ENCODE measurements at places on chromosomes 2 and 18.
A peak's percentile ranks its signal among the peaks of the same experiment; 100 is the strongest.

DNA sequence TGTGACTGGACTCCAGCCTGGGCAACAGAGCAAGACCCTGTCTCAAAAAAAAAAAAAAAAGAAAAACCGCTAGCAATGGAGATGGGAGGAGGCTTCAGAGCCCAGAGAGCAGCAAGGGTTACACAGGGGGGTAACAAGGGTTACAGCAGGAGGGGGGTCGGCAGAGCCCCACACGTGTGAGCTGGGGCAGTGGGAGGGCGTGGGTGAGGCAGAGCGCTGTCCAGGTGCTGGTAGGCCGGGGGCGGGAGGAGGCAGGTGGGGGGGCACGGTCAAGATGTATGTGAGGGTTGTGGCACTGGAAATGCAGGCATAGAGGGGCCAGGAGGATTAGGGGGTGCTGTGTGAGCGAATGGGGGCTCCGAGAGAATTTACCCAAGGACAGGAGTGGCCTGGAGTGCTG, 3.4 kb downstream of the MZT2B start:
- DNase-seq = no peak

DNA sequence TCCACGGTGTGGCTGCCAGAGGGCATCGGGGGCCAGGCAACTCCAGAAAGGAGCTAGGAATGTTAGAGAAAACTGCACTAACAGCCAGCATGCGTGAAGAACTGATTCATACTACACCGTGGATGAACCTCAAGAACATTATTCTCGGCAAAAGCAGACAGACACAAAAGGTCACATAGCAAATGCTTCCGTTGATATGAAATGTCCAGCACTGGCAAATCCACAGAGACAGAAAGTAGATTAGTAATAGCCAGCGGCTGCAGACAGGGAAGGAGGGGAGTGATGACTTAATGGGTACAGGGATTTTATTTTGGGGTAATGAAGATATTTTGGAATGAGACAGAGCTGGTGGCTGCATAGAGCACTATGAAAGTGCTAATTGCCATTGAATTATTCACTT, 37.4 kb downstream of the SCTR start:
- DNase-seq = peak; percentile 58

DNA sequence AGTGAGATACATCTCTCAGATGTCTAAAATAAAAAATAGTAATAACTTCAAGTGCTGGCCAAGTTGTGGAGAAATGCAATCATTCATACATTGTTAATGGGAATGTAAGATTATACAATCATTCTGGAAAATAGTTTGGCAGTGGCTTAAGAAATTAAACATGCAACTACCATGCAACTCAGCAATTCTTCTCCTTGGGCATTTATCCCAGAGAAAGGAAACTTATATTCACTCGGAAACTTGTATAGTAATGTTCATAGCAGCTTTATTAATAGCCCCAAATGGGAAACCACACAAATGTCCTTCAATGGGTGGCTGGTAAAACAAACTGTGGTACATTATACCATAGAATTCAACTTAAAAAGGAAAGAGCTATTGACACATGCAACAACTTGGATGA, 274.0 kb upstream of the SPRED2 start:
- DNase-seq = no peak

DNA sequence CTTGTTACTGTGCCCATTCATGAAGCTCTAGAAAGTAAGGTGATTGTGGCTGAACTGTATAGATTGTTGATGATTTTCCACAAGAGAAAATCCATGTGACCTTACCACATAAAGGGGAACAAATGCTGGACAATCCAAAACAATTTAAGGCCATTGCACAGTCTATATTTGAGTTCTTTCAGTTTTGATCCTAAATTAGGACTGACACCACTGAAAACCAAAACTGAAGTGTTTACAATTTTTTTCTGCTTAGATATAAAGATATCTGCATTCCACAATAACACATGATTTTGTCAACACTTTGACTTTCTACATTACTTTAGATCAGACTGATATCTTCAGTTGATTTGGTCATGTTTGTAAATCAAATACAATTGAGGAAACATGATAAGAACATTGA, 123.6 kb upstream of the SLC38A11 start:
- no peak for DNase-seq

GRCh38 chr2:173644146-173644545, 289.5 kb downstream of the CDCA7 start:
- DNase-seq = peak; percentile 58

DNA sequence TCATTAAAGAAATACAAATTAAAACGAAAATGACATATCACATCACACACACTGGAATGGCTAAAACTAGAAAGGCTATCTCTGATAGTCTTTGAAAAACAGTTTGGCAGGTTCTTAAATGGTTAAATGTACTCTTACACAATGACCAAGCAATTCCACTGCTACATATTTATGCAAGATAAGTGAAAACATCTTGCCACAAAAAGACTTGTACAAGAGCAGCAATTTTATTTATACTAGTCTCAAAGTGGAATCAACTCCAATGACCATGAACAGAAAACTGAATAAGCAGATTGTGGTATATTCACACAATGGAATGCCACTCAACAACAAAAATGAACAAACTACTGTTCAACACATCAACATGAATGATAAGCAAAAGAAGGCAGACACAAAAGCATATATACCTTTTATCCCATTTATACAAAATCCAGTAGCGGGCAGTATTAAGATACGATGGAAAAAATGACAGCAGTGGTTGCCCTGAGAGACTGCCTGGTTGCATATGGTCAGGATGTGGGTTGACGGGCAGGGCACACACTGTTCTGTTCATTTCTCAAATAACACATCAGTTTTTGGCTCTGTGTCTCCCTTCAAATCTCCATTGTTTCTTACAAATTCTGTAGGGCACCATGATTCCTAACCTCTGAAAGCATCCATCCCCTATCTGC, 25.4 kb downstream of the SP100 start:
- DNase-seq = no peak

DNA sequence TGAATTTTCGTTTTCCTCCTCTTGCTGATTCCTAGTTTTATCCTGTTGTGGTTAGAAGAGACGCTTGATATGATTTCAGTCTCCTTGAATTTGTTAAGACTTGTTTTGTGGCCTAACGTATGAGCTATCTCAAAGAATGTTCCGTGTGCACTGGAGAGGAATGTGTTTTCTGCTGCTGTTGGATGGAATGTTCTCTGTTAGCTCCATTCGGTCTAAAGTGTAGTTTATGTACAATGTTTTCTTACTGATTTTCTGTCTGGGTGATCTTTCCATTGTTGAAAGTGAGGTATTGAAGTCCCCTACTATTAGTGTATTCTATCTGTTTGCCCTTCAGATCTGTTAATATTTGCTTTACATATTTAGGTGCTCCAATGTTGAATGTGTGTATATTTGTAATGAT, 25.9 kb downstream of the COLEC11 start:
- no peak for DNase-seq

DNA sequence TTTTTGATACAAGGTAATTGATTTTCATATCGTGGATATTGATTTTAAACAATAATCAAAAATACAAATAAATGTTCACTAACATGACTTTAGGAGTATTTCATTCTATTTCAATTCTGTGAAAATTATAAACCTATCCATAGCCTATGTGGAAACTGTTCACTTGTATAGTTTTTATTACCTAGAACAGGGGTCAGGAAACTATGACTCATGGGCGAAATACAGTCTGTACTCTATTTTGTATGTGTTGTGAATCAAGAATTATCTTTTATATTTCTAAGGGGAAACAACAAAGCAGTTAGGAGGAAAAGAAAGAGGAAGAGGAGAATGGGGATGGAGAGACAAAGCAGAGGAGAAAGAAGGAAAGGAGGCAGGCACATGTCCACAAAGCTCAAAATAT, 181.7 kb upstream of the VRK2 start:
- DNase-seq = no peak

DNA sequence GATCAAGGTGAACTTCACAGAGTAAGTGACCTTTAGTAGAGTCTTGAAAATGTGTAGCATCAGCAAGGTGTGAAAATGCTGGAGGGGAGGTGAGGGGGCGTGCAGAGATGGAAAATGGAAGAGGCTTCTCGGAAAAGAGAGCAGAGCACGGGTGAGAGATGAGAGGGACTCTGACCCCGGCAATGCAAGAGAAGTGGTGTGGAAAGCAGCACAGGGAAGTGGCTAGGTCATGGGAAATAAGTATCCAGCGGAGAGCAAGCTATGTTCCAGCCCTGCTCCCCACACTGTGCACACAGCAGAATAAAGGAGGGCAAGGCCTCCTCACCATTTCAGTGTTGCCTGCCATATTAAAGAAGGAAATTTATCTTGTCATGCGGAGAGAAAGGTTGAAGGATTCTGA, 241.7 kb upstream of the DOK6 start:
- DNase-seq = no peak

GRCh38 chr2:170928824-170929685, at the start of gene GORASP2:
TSS of gene GORASP2 (plus strand) at chr2:170929253. CDS start at chr2:170929341, 88 bp downstream.
- peak; percentile 100 for DNase-seq

DNA sequence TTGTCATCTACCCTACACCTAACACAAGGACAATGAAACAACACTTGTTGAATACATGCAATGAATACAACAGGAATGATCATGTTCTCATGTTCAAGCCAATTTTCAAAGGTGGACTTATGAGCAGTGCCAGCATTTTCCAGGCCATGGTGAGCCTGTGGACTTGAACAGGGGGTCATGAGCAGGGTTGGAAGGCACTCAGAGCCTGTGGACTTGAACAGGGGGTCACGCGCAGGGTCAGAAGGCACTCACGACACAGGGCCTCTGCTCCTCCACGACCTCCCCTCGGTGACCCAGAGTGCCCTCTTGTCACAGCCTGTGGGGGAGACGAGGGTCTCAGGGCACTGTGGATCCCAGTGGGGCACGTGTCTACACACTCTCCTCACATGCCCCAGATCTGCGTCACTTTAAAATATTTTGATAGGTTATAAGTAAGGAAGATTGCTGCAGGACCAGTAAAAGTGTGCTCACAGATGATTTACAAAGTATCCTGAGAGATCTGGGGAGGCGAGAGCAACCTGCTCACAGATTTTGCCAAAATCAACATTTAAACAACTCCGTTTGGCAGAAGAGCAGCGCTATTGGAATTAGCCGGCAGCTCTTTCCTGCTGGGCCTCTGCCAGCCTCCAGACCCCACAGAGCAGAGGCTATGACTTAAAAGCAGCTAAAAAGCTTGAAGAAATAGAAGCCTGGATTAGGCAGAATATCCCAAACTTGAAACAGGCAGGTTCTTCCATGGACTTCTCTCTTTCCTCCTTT, 121.9 kb downstream of the TMEM18 start:
- DNase-seq = no peak

GRCh38 chr2:227890495-227891079, 19.2 kb downstream of the DAW1 start:
- peak; percentile 49 for DNase-seq
